T-cell (primary cell): ENCODE measurements at places on chromosomes 5 and 9. TPM values are rescaled to one million over a fixed set of nuclear protein-coding genes. Genes with fewer than 3 reads are reported as not detected.

CKMT2 gene
- not detected for total RNA-seq

- no peak overlapping the region for H3K4me3 ChIP-seq
- H3K36me3 ChIP-seq, result no peaks in the 10 kb centered on the region
- no peaks in the 10 kb centered on the region for H3K27me3 ChIP-seq
- no peak for DNase-seq
These were observed 720.6 kb downstream of the PTPRD start for GRCh38 chr9:9892217-9892616.

MARCHF3 gene
- 5.6 TPM for total RNA-seq

DNA sequence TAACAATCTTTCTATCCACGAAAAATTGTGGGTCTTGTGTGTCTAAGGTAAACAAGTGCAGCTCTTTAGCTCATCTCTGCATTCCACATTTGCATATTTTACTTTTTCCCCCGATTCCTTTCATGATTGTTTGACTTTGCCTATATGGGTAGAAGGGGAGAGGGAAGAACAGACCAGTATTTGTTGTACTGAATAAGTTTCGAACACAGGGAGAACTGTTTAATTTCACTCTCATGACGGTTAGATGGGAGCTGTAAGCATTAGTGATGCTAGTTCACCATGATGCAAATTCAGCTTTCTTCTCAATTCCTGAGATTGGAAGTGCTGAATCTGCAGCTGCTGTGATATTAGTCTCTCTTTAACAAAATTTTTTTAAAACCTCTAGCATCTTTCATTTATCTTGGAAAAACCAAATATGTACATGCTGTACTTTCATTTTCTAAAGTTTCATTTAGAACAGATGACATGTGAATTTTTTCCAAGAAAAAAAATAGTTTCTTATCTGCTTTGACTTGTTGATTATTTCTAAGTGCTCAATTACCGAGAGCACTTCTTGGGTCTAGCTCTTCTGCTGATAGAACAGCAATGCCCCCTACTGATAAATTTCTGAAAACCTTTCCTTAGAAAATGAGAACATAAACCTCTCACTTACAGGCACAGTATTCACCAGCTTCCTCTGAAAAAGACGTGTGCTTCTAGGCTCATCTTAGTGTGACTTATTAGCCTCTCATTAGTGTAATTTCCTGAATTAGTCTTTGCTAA lies 149.5 kb downstream of the BAAT start:
- H3K36me3 ChIP-seq, result no peaks in the 10 kb centered on the region
- no peak overlapping the region for H3K27ac ChIP-seq
- H3K27me3 ChIP-seq, result no peaks in the 10 kb centered on the region
- H3K4me3 ChIP-seq, result no peak overlapping the region
- no peaks in the 10 kb centered on the region for H3K4me1 ChIP-seq
- no peak for DNase-seq

NSMF gene
- total RNA-seq, result 51.1 TPM

DNA sequence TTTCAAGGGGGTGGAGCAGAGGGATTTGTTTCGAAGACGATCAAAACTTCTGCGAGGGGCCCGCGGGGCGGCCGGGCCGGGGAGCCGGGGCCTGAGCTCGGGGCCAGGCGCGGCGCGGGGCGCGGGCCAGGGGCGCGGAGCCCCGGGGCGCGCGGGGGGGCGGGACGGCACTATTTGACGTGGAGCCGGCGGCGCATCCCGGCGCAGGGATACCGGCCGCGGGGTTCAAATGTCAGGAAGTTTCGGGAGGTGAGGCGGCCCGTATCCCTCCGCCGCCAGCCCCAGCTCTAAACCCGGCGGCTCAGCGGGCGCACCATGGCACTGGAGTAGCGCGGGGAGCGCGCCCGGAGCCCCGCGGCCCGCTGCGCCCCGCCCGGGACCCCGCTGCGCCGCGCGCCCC lies at the start of gene LMX1B:
LMX1B (plus strand) TSS at position 278 of the 400 bp plus-strand sequence. CDS start 522 bp downstream, outside the sequence.
- peaks cover 86% of the 10 kb centered on the region for H3K27me3 ChIP-seq
- no peak for DNase-seq
- peak within 1 kb of the TSS; percentile 39 for H3K4me3 ChIP-seq
- no peak within 1 kb of the TSS for H3K27ac ChIP-seq
- H3K4me1 ChIP-seq, result peaks cover 3% of the 10 kb centered on the region

- H3K36me3 ChIP-seq, result no peaks in the 10 kb centered on the region
- no peaks in the 10 kb centered on the region for H3K4me1 ChIP-seq
These were observed 71.2 kb upstream of the CNTLN start for GRCh38 chr9:17063535-17064135.

- peaks cover 13% of the 10 kb centered on the region for H3K4me1 ChIP-seq
- no peaks in the 10 kb centered on the region for H3K36me3 ChIP-seq
- H3K27me3 ChIP-seq, result no peaks in the 10 kb centered on the region
- no peak overlapping the region for H3K27ac ChIP-seq
- no peak for DNase-seq
These were observed 99.7 kb upstream of the MAN2A1 start for GRCh38 chr5:109589986-109590385.

- H3K36me3 ChIP-seq, result no peaks in the 10 kb centered on the region
- peak overlapping the region; percentile 7 for H3K4me3 ChIP-seq
- H3K27ac ChIP-seq, result peak overlapping the region; percentile 52
- H3K27me3 ChIP-seq, result no peaks in the 10 kb centered on the region
- H3K4me1 ChIP-seq, result peaks cover 15% of the 10 kb centered on the region
These were observed 33.5 kb upstream of the STXBP1 start for GRCh38 chr9:127578627-127578951.

DNA sequence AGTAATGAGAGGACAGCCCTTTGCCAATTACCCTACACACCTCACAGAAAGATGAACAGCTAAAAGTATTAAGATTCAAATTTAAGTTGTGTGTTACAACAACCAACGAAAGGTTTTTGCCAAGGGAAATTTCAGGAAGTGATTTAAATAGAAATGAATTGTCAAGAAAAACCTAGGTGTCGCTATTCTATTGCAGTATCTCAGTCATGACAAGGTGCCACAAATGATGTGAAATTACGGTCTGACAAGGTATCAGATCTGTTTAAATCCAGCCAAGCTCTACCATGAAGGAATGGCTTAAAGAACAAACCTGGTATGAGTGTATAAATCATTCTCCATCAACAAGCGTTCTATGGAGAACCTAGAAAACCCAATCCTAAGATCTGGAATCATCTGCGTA lies 189.7 kb downstream of the ATPSCKMT start:
- no peak overlapping the region for H3K27ac ChIP-seq
- H3K4me1 ChIP-seq, result no peaks in the 10 kb centered on the region
- DNase-seq, result no peak
- no peaks in the 10 kb centered on the region for H3K36me3 ChIP-seq
- H3K4me3 ChIP-seq, result no peak overlapping the region
- H3K27me3 ChIP-seq, result no peaks in the 10 kb centered on the region

DNA sequence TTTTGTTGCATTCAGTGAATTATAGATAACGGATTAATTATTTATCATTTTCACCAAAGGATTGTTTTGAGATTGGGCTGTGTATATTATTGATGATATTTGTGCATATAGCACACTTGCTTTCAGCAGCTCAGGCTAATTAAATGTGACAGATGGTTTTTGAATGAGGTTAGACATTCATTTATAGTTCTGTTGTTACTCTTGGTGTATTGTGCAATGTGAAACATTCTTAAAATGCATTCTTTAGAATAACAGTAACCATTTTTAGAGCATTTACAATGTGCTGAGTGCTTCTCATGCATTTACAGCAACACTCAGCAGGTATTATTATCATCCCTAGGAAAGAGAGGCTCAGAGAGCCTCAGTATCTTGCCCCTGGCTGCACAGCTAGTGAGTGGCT lies 23.8 kb downstream of the NANS start:
- no peak for DNase-seq
- no peaks in the 10 kb centered on the region for H3K27me3 ChIP-seq
- peaks cover 24% of the 10 kb centered on the region for H3K4me1 ChIP-seq
- H3K36me3 ChIP-seq, result peaks cover 57% of the 10 kb centered on the region
- H3K4me3 ChIP-seq, result no peak overlapping the region

- peaks cover 6% of the 10 kb centered on the region for H3K36me3 ChIP-seq
- H3K27ac ChIP-seq, result no peak overlapping the region
- no peak overlapping the region for H3K4me3 ChIP-seq
- no peak for DNase-seq
- no peaks in the 10 kb centered on the region for H3K27me3 ChIP-seq
These were observed 33.9 kb downstream of the HABP4 start for GRCh38 chr9:96483733-96484390.

DNA sequence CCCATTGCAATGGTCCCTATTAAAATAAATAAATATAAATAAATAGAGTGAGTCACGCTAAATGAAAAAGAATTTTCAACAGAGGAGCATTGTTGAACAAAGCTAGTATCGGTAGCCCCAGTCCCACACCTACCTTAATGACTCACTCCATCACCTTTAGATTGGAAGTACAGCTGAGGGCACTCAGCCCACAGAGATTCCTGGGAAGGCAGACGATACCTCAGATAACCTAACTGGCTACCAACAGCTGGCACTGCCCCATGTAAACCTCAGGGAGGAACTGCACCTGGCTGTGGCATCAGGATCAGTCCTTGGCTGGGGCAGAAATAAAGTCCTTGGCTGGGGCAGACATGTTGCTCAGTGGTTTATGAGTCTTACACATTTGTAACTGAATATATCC lies 49.3 kb downstream of the SPRY4 start:
- no peak overlapping the region for H3K4me3 ChIP-seq
- no peaks in the 10 kb centered on the region for H3K4me1 ChIP-seq
- H3K36me3 ChIP-seq, result no peaks in the 10 kb centered on the region
- H3K27ac ChIP-seq, result no peak overlapping the region
- no peak for DNase-seq
- no peaks in the 10 kb centered on the region for H3K27me3 ChIP-seq

- no peaks in the 10 kb centered on the region for H3K36me3 ChIP-seq
- no peak overlapping the region for H3K27ac ChIP-seq
- H3K4me1 ChIP-seq, result no peaks in the 10 kb centered on the region
- no peak overlapping the region for H3K4me3 ChIP-seq
- DNase-seq, result no peak
These were observed 133.9 kb downstream of the ADCY2 start for GRCh38 chr5:7529880-7530279.

DNA sequence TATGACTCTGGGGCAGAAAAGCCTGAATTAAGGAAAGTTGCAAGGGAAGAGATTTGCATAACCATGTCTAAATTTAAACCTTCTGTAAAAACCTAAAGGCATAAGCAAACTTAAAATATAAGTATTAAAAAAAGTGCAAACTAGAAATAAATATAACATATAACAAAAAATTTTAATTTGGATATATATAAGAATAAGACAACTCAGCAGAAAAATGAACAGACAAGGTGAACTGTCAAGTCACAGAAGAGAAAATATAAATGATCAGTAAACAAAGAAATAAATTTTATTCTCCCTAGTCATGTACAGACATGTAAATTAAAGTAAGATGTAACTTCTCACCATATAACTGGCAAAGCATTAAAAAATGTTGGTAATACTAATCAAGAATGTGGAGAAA lies 37.0 kb downstream of the C5orf22 start:
- H3K36me3 ChIP-seq, result no peaks in the 10 kb centered on the region
- no peaks in the 10 kb centered on the region for H3K27me3 ChIP-seq
- DNase-seq, result no peak
- H3K4me1 ChIP-seq, result no peaks in the 10 kb centered on the region

EQTN gene
- total RNA-seq, result not detected

NR4A3 gene
- total RNA-seq, result 24.6 TPM

PCDHGC5 gene
- not detected for total RNA-seq

DNA sequence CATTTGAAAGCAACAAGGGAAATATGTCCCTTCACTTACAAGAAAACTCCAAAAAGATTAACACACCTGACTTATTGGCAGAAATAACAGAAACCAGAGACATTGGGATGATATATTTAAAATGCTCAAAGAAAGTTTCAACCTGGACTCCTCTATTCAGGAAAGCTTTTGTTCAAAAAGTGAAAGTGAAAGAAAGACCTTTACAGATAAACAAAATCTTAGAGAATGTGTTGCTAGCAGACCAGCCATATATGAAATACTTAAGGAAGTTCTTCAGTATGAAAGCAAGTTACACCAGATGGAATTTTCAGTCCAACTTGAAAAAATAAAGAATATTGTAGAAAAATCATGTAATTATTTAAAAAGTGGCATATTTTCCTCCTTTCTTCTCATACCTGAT lies 1075.1 kb downstream of the NR2F1-AS1 start:
- H3K4me1 ChIP-seq, result no peaks in the 10 kb centered on the region
- no peak overlapping the region for H3K4me3 ChIP-seq
- DNase-seq, result no peak
- H3K36me3 ChIP-seq, result no peaks in the 10 kb centered on the region

DNA sequence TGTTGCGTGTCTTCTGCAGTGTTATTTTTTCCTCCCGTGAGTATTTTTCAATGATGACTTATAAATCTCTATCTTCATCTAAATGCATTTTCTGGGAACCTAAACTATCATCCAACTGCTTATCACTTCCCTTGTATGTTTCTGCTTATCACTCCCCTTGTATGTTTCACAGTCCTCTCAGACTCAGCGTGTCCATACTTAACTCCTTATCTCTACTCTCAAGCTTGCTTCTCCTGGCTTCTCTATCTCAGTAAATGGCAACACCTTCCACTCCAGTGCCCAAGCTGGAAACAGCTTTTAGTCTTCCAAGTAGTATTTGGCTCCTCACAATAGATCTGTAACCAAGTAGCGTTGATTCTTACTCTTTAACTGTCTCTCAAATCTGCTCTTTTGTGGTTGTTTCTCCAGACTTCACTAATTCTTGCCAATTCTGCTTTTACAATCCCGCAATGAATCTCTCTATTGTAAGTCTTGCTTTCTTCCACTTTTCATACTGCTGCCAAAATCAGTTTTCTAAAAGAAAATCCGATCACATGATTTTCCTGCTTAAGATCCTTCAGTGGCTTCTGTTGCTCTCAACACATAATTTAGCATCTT lies 33.8 kb upstream of the TXNDC8 start:
- H3K36me3 ChIP-seq, result no peaks in the 10 kb centered on the region
- H3K27ac ChIP-seq, result no peak overlapping the region
- no peaks in the 10 kb centered on the region for H3K27me3 ChIP-seq
- DNase-seq, result no peak

GRCh38 chr9:70056211-70056944 lies 12.7 kb downstream of the MAMDC2 start:
- no peak for DNase-seq
- no peaks in the 10 kb centered on the region for H3K36me3 ChIP-seq
- H3K27ac ChIP-seq, result no peak overlapping the region
- H3K27me3 ChIP-seq, result no peaks in the 10 kb centered on the region
- H3K4me3 ChIP-seq, result no peak overlapping the region
- no peaks in the 10 kb centered on the region for H3K4me1 ChIP-seq

GRCh38 chr5:176360894-176361436 lies 599 bp downstream of the KIAA1191 start:
- H3K4me3 ChIP-seq, result peak overlapping the region; percentile 95
- H3K36me3 ChIP-seq, result no peaks in the 10 kb centered on the region
- H3K27me3 ChIP-seq, result no peaks in the 10 kb centered on the region
- H3K4me1 ChIP-seq, result peaks cover 14% of the 10 kb centered on the region

GLRA1 gene
- not detected for total RNA-seq

- no peaks in the 10 kb centered on the region for H3K36me3 ChIP-seq
- H3K4me1 ChIP-seq, result peaks cover 16% of the 10 kb centered on the region
- H3K27me3 ChIP-seq, result peaks cover 14% of the 10 kb centered on the region
- DNase-seq, result no peak
- no peak overlapping the region for H3K27ac ChIP-seq
These were observed 762 bp upstream of the ST6GALNAC4 start for GRCh38 chr9:127917603-127918002.

GRCh38 chr5:153888781-153889180 lies 149.9 kb downstream of the FAM114A2 start:
- H3K27me3 ChIP-seq, result no peaks in the 10 kb centered on the region
- no peak overlapping the region for H3K27ac ChIP-seq
- no peak for DNase-seq
- H3K4me3 ChIP-seq, result no peak overlapping the region
- H3K36me3 ChIP-seq, result no peaks in the 10 kb centered on the region

GRCh38 chr9:106846307-106846706 lies 16.7 kb upstream of the ZNF462 start:
- H3K27ac ChIP-seq, result no peak overlapping the region
- H3K36me3 ChIP-seq, result no peaks in the 10 kb centered on the region
- no peaks in the 10 kb centered on the region for H3K4me1 ChIP-seq
- DNase-seq, result no peak
- no peak overlapping the region for H3K4me3 ChIP-seq
- no peaks in the 10 kb centered on the region for H3K27me3 ChIP-seq
